ENCODE measurements at places on chromosomes 7 and 10.
A peak's percentile ranks its signal among the peaks of the same experiment; 100 is the strongest.

DNA sequence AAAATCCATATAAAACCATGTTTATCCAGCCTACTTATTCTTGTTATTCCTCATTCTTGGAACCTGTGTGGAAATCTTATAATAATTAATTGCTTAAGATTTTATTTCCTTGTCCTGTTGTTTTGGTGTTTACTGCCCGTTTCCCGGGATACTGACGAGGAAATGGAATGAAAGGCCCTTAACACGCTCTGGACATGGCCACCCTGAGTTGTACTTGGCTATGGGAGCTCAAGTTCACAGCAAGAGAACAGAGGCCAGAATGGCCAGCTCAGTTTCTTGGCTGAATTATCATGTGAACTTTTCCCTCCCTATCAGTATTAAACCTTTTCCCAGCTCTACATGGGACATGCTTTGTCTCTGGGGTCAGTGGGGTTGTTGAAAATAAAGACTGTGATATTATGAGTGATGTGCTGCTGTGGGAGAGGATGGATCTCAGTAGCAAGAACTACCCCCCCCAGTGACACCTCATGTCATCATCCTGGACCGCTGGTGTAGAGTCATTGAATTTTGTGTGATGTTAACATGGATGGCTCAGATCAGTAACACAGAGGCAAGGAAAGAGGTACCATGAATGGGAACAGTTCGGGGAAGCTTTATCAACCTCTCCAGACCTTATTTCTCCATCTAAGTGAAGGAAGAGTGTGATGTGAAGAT is 87.0 kb upstream of the IGFBP3 start:
- no peak for DNase-seq

DNA sequence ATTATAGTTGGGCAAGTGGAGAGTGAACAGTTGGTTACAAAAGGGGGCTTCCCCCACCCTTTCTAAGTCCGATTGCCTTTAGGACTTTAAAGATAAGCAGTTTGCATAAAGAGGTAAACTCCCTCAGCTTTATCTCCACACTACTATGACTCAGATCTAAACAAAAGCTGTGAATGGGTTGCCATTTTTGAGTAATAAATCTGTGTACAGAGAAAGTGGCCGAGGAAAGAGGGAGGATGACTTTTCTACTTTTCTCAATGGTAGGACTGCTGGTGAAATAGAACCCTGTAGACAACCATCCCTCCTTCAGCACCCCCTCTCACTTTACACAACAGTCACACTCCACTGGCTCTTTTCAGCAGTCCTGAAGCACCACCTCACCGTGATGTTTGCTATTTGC is 71.2 kb downstream of the DNMBP start:
- DNase-seq: no peak

DNA sequence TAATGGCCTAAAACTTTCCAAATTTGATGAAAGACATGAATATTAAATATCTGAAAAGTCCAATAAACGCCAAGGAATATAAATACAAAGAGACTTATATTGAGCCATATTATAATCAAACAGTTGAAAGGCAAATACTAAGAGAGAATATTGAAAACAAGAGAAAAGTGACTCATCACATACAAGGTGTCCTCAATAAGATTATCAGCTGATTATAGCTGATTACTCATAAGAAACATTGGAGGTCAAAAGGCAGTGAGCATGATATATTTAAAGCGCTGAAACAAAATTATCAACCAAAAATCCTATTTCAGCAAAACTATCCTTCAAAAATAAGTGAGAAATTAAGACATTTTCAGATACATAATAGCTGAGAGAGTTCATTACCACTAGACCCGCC is 7.8 kb upstream of the NPC1L1 start:
- no peak for DNase-seq

- DNase-seq: no peak
Measured at GRCh38 chr7:98038321-98038720, 48.3 kb upstream of the OCM2 start.

GRCh38 chr7:46162609-46163008 is 241.5 kb upstream of the IGFBP3 start:
- DNase-seq: no peak

DNA sequence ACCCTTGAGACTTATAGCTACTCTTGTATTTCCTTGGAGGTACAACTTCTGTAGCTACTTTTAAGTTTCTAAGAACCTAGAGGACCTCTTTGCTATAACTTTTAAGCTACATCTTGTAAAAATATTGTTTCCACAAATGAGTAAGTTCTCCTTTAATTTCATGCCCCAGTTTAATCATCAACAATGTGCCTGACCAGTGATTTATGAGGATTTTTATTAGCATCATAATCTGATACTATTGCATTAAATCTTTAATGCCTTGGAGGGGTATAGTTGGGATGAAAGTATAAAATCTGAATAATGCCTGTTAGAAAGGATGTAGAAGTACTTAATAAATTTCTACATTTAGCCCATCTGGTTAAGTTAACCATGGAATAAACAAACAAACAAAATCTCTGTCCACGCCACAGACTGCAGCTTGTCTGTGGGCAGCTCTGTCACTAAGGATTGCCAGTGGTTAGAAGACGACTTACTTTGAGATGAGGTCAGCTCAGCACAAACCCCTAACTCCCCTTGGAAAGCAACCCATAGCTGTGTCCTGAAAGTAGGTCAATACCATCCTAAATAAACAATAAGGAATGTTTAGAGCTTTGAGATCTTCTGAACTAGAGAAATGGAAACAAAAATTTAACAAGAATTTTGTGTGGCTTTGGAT is 18.3 kb downstream of the UBE2D1 start:
- no peak for DNase-seq

- no peak for DNase-seq
Measured at GRCh38 chr10:106780632-106781031, 383.9 kb downstream of the SORCS1 start.

DNA sequence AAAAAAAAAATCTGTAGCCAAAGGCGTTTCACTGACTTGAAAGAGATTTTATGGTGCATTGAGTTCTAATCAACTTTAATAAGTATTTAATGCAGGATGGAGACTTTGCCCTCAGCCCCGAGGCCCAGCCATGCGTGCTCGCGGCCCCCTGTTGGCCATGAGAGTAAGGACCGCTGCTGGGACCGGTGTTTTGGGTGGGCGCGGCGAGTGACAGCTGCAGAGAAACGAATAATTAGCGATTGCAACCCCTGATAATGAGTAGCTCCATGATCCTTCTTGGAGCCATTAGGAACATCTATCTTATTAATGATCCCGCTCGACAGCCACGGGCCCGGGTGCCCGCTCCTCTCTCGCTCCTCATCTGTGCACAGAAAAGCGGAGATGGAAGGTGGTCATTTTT is 347.4 kb downstream of the RPS24 start:
- no peak for DNase-seq

DNA sequence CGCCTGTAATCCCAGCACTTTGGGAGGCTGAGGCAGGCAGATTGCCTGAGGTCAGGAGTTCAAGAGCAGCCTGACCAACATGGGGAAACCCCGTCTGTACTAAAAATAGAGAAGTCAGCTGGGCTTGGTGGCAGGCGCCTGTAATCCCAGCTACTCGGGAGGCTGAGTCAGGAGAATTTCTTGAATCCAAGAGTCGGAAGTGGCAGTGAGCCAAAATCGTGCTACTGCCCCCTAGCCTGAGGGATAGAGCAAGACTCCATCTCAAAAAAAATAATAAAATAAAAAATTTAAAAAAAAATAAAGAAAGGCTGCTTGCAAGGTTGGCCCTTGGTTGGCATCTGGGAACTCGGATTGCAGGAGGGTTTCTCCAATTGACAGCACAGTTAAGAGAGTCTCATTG is 221.6 kb downstream of the DGKI start:
- no peak for DNase-seq

DNA sequence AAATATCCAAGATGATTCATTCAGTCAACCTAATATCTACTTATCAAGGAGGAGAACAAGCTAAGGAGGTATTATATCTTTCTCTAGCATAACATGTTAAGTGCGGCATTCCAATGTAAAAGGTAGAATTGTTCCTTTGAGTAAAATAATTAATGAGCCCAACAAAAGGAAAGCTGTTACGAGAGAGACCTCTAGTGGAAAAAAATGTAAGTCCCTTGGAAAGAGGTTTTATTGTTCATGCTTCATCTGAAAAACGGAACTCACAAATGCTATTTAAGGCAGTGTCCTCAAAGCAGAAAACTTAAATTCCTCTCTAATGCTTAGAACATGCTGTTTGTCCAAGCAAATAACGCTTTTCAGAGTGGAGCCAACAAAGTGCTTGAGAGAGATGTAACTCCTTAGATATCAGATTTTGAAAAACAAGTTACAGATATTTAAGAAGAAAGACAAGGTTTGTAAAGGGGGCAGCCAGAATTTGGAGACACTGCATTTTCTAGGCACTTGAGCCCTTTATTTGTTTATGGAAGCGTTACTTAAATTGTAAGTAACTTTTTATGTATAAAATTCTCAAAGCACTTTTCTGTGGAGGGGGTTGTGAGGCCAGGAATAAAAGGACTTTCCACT is 119.9 kb downstream of the TFEC start:
- DNase-seq: no peak

DNA sequence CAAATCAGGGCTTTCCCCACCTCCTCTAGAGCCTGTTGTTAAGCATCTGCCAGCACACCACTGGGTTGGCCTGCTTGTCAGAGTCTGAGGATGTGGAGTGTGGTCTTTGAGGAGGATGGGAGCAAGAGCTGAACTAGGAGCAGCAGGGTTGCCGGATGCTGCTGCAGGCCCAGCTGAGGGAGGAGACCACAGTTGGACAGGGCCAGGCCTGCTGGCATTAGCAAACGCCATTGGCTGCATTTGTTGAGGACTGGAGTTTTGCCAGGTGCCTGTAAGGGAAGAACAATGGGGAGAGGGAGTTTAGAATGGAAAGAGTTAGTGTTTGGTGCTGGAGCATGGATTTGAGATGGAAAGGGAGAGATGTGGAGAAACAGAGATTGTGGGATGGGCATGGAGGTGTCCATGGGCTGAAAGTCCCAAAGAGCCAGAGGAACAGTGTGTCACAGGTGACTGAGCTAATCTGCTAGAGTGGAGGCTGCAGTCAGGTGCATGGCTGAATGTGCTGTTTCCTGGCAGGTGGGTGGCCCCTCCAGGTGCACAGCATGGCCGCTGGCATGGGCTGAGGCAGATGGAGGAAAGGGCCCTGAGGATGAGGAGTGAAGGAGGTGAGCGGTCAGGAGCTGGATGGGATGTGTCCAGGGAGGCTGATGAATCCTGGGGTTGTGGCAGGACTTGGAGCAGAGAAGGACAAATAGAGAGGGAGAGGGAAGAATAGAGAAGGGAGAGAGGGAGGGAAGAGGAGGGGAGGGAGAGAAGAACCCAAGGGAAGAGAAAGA is 40.7 kb downstream of the LEP start:
- no peak for DNase-seq

GRCh38 chr7:129948877-129949291 is 3.9 kb downstream of the UBE2H start:
- DNase-seq: peak; percentile 62

DNA sequence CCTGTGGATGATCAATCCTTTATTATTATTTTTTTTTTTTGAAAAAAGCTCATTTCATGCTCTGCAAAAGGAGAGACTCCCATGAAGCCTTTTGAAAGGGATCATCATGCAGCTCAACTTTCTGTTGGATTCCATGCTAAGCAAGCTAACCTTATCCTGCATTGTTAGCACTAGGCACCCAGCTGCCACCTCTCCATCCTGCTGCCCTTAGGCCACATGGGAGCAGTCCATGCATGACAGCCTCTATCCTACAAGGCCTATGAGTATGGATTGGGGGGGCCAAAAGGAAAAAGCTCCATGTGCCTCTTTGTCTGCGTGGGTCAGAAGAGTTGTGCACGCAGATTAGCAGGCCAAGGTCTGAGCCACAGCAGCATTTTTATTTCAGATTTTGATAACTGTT is 19.2 kb downstream of the SMNDC1 start:
- no peak for DNase-seq

DNA sequence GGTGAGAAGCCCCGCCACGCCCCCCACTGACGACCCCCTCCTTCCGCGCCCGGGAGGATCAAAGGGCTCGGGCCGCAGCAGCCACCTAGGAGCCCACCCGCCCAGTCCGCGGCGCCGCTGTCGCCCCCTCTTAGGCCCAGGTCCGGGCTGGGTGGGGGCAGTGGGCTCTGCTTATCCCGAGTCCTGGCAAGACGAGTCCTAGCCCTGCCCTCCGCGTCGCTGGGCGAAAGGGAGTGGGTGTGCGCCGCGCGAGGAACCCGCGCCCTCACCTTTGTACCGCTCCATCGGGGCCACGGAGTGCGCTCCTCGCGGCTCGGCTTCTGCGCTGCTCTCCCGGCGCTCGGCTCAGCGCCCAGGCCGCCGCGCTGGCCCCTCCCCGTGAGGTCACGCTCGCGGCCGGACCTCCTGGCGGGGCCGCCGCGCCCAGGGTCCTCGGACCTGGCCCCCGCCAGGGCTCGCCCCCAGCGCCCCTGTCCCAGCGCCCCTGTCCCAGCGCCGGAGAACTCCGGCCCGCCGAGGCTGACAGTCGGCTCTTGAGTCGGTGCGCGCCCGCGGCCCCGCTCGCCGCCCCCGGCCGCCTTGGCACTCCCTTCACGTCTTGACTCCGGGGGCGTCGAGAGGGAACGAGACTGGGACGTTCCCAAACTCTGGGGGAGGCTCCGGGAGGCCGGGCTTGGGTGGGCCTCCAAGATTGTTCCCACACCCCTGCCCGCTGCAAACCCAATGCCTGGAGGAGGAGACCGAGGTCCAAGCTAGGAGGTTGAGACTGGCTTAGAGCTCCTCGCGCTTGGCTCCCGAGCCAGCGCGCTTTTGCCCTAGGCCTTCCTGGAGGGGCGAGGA is at the start of gene AFAP1L2:
AFAP1L2 (minus strand) TSS at position 332 of the 840 bp plus-strand sequence; CDS start at position 285, 47 bp downstream.
- no peak for DNase-seq

DNA sequence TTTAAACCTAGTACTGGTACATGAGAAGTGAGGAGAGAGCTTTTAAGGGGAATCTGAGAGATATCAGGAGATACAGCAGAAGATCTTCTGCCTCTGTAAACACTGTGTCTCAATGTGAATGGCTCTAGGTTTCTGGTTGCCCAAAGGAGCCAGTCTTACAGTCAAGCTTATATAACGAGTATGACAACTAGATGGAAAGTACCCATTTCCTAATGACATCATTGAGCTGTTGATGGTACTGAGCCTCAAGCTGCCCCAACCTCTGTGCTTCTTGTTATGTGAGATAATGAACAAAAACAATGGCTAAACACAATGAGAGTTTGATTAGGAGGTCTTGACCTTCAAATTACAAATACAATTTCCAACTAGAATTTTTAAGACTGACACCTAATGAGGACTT is 451.5 kb downstream of the SORCS1 start:
- DNase-seq: no peak

GRCh38 chr7:91940171-91940570 is 491 bp upstream of the AKAP9 start:
- DNase-seq: no peak

DNA sequence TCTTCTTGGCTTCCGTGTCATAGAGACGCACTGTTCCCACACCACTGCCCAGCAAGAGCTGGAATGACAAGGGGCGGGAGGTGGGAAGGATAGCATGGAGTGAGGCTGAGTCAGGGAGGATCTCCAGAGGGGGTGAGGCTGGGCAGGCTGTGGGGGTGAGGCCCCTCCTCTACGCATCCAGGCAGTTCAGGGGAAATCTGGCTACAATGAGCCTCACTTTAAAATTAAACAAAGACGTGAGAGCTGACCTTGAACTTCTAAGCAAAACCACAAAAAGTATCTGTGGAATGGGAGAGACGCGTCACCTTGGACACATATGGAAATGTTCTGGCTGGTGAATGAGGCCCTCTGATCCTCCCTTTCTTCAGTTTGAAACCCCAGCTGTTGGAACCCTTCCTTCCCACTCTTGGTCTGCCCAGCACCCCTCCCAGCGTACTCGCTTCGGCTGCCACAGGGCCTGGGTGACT is 17.7 kb downstream of the WDR91 start:
- no peak for DNase-seq

GRCh38 chr10:1040133-1040532 is 8.8 kb downstream of the IDI1 start:
- no peak for DNase-seq

- no peak for DNase-seq
Measured at GRCh38 chr10:30072068-30072467, 12.7 kb upstream of the JCAD start.
